Activated T-cell treated with anti-CD3 and anti-CD28 coated beads, Interleukin-2, amount 50 U/mL, for 24 hours (primary cell): ENCODE measurements at places on chromosomes 3 and 15.

DNA sequence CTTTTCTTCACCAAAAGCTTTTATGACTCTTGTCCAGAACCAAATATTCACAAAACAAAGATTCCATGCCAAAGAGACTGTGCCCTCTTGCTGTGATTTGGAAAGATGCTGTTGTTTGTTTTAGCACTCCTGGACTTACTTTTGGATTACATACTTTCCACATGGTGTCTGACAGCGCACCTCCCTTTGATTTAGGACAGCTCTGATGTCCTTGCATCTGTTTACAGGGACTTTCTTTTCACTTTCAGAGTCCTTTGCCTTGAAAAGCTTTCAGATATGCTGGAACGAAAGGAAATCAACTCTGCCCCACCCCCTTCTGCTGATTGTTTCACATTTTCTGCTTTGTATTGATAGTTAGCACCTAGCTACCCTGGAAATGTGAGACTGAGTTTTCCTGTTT lies 133.0 kb upstream of the NR2E3 start:
- H3K4me3 ChIP-seq = no peak overlapping the region
- H3K36me3 ChIP-seq = no peaks in the 10 kb centered on the region
- no peak for DNase-seq
- H3K4me1 ChIP-seq = peaks cover 17% of the 10 kb centered on the region

- no peaks in the 10 kb centered on the region for H3K4me1 ChIP-seq
- H3K36me3 ChIP-seq = no peaks in the 10 kb centered on the region
- DNase-seq = no peak
- H3K4me3 ChIP-seq = no peak overlapping the region
Measured at GRCh38 chr3:168047190-168047795, 48.4 kb downstream of the GOLIM4 start.

DNA sequence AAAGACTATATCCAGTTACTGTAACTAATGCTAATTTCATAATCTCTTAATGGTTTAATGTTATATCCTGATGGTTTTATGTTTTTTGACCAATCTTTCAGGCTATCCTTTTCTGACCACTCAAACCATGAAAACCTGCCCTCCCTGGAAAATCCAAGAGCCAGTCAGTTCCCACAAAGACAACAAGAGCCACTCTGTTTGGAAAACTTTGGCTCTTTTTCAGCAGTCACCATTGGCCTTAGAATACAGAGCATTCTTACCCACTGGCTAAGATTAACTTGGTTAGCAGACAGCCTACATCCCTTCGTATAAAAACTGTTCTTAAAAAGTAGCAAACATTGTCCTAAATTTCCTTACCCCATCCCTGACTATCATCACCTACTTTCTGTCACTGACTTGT lies 32.9 kb downstream of the ALCAM start:
- no peaks in the 10 kb centered on the region for H3K4me1 ChIP-seq
- no peak overlapping the region for H3K4me3 ChIP-seq
- no peak overlapping the region for H3K27ac ChIP-seq
- H3K27me3 ChIP-seq = peaks cover 7% of the 10 kb centered on the region

DNA sequence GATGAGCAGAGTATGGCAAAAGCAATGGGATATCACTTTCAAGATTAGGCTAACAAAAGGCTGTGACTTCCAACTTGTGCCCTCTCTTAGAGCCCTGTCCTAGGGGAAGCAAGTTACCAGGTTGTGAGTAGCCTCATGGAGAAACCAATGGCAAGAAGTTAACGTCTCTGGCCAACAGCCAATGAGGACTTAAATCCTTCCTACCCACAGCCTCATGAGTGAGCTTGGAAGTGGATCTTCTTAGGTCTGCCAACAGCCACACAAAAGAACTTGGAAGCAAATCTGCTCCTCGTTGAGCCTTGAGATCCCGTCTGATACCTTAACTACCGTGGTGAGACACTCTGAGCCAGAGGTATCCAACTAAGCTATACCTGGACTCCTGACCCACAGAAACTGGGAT lies 5.7 kb downstream of the NME9 start:
- H3K4me3 ChIP-seq = no peak overlapping the region
- DNase-seq = no peak
- peaks cover 43% of the 10 kb centered on the region for H3K4me1 ChIP-seq
- H3K27ac ChIP-seq = no peak overlapping the region
- no peaks in the 10 kb centered on the region for H3K27me3 ChIP-seq

DNA sequence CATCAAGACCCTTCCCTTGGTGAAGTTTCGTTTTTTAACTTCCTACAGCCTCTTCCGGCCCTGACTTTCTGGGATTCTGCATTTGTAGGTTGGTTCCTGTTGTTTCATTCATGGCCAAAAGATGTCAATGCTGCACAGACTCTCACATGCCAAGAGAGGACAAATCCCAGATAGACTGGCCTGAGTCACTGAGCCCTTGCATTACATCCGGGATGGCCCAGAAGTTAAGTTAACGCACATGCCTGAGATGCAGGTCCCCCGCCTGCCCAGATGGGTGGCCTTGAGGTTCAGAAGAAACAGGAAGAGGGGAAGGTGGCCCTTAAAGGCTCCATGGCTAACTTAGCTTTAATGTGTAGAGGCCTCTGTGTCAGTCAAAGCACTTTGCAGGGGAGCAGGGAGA lies 51.6 kb upstream of the SRGAP3 start:
- DNase-seq = no peak
- H3K27ac ChIP-seq = no peak overlapping the region
- H3K4me3 ChIP-seq = no peak overlapping the region
- peaks cover 20% of the 10 kb centered on the region for H3K27me3 ChIP-seq
- no peaks in the 10 kb centered on the region for H3K36me3 ChIP-seq

DNA sequence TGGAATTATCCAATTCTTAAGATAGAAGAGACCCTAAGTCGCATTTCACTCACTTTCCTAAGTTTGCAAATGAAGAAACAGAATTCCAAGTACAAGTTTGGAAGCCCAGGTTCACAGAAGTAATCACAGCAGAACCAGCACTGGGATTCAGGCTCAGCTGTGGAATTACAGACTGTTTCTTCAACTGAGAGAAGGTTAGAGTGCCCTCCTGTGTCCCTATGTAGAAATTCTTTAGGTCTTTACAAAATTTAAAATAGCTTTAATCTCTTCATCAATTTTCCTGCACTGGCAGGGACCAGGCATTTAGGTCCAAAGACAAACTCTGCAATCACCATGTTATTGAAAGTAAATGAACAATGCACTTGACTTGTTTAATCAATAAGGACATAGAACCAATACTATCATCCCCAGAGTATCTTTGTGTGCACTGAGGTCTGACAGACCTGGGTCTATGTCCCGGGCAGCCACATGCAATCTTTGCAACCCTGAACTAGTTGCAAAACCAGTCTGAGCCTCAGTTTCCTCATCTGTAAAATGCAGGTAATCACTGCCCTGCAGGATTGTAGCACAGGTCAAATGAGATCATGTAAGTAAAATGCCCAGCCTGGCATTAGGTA lies 96.3 kb upstream of the ZBED2 start:
- peaks cover 2% of the 10 kb centered on the region for H3K36me3 ChIP-seq
- H3K27ac ChIP-seq = no peak overlapping the region
- DNase-seq = no peak
- H3K27me3 ChIP-seq = no peaks in the 10 kb centered on the region

- H3K4me3 ChIP-seq = no peak overlapping the region
- peaks cover 19% of the 10 kb centered on the region for H3K4me1 ChIP-seq
- peaks cover under 1% of the 10 kb centered on the region for H3K36me3 ChIP-seq
- no peak overlapping the region for H3K27ac ChIP-seq
- no peaks in the 10 kb centered on the region for H3K27me3 ChIP-seq
Measured at GRCh38 chr3:128872282-128872681, 7.1 kb upstream of the ACAD9 start.

DNA sequence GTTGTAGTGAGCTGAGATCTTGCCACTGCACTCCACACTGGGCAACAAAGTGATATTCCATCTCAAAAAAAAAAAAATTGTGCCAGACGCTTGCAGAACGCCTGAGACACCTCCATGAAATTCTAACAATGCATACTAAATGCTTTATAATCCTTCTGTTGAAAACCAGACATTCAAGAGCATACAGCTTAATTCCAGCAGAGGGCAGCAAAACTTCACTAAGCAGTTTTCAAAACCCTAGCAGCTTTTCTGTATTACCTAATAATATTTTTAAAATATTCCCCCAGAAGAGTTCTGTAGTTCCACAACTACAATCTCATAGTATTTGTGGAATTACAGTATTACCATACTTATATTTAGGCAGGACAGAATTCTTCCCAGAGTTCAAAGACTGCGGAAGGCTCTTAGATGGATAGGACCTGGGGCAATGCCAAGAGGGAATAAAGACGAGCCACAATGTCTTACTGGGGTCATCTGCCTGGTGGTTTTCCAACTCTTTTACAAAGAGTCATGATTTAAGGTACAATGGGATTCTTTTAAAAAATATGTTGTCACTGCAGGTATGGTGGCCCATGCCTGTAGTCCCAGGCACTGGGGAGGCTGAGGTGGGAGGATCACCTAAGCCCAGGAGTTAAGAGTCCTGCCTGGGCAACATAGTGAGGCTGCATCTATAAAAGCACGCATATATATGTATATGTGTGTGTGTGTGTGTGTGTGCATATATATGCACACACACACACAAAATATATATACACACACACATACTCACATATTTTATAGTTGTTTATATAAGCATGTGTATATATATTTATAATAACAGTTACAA lies 19.6 kb upstream of the TASOR start:
- no peak for DNase-seq
- H3K27ac ChIP-seq = no peak overlapping the region
- no peak overlapping the region for H3K4me3 ChIP-seq
- H3K36me3 ChIP-seq = no peaks in the 10 kb centered on the region
- H3K4me1 ChIP-seq = peaks cover 20% of the 10 kb centered on the region

GRCh38 chr15:58671186-58671585 lies 78.3 kb downstream of the ADAM10 start:
- no peak overlapping the region for H3K27ac ChIP-seq
- no peaks in the 10 kb centered on the region for H3K27me3 ChIP-seq
- no peak for DNase-seq
- peaks cover 8% of the 10 kb centered on the region for H3K4me1 ChIP-seq
- H3K36me3 ChIP-seq = peaks cover 34% of the 10 kb centered on the region

- no peaks in the 10 kb centered on the region for H3K27me3 ChIP-seq
- no peaks in the 10 kb centered on the region for H3K36me3 ChIP-seq
- H3K27ac ChIP-seq = no peak overlapping the region
- DNase-seq = peak; percentile 65
- H3K4me1 ChIP-seq = no peaks in the 10 kb centered on the region
Measured at GRCh38 chr3:8987645-8988383, 24.5 kb upstream of the RAD18 start.

GRCh38 chr3:106018929-106019550 lies 150.2 kb upstream of the CBLB start:
- DNase-seq = no peak
- no peaks in the 10 kb centered on the region for H3K36me3 ChIP-seq
- H3K27ac ChIP-seq = no peak overlapping the region
- H3K4me1 ChIP-seq = peaks cover 23% of the 10 kb centered on the region

GRCh38 chr3:11307830-11308432 lies 35.7 kb downstream of the ATG7 start:
- H3K4me3 ChIP-seq = no peak overlapping the region
- H3K27ac ChIP-seq = no peak overlapping the region
- H3K27me3 ChIP-seq = no peaks in the 10 kb centered on the region
- H3K4me1 ChIP-seq = peaks cover 33% of the 10 kb centered on the region

GRCh38 chr3:156424758-156425157 lies 130.2 kb downstream of the SSR3 start:
- no peaks in the 10 kb centered on the region for H3K36me3 ChIP-seq
- no peak overlapping the region for H3K4me3 ChIP-seq
- H3K4me1 ChIP-seq = no peaks in the 10 kb centered on the region
- DNase-seq = no peak

DNA sequence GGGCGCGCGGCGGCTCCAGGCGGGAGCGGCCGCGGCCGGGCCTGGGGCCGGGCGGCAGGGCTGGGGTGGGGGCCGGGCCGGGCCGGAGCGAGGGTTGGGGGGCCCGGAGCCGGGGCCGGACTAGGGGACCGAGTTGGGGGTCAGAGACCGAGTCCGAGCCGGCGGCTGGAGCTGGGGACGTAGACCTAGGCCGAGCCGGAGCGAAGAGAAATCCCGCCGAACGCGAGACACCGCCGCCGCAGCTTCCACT lies 37.3 kb downstream of the HMCES start:
- peaks cover 32% of the 10 kb centered on the region for H3K4me1 ChIP-seq
- peak overlapping the region; percentile 88 for H3K27ac ChIP-seq
- H3K27me3 ChIP-seq = no peaks in the 10 kb centered on the region
- peaks cover 6% of the 10 kb centered on the region for H3K36me3 ChIP-seq
- no peak for DNase-seq

- DNase-seq = no peak
- H3K27me3 ChIP-seq = peaks cover 7% of the 10 kb centered on the region
- H3K4me1 ChIP-seq = peaks cover 5% of the 10 kb centered on the region
- H3K4me3 ChIP-seq = no peak overlapping the region
- H3K27ac ChIP-seq = no peak overlapping the region
Measured at GRCh38 chr3:161084277-161084676, 20.9 kb downstream of the B3GALNT1 start.

DNA sequence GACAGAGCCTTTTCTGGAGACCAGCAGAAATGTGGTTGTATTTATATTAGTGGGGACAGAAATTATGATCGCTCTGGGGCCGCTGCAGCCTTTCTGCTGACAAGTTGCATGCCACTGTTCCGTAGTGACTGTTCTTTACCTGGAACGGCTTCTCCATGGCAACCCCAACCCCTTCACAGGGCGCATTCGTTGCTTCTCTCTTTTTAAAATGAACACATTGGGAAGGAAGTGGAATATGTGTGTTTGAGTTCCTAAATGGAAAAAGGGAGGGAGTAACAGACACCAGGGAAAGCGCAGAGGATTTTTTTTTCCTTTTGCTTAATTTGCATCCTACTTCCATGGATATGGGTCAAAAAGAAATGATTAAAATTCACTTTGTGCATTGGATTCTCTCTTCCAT lies 482.0 kb upstream of the SUCLG2 start:
- no peak overlapping the region for H3K4me3 ChIP-seq
- DNase-seq = no peak
- H3K27ac ChIP-seq = no peak overlapping the region
- H3K36me3 ChIP-seq = peaks cover 6% of the 10 kb centered on the region
- peaks cover 6% of the 10 kb centered on the region for H3K4me1 ChIP-seq
- H3K27me3 ChIP-seq = no peaks in the 10 kb centered on the region

DNA sequence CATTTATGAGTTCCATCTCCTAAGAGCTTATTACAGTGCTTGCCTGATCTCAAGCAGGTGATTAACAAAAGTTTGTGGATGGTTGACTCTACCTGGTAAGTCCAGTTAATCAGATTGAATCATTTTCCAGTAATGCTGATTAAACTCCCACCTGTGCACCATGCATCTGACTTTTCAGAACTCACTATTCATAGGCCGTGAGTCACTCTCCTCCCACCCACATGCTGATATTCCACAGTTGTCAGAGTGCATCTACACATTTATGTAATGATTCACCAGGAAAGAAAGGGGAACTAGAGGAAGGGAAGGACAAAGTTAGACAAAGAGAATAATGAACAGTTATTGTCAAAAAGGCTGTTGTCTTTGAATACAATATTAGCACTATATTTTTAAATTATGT lies 106.2 kb upstream of the UBE3A start:
- no peaks in the 10 kb centered on the region for H3K36me3 ChIP-seq
- H3K4me1 ChIP-seq = peaks cover 3% of the 10 kb centered on the region
- DNase-seq = no peak
- no peak overlapping the region for H3K4me3 ChIP-seq
- H3K27me3 ChIP-seq = no peaks in the 10 kb centered on the region

DNA sequence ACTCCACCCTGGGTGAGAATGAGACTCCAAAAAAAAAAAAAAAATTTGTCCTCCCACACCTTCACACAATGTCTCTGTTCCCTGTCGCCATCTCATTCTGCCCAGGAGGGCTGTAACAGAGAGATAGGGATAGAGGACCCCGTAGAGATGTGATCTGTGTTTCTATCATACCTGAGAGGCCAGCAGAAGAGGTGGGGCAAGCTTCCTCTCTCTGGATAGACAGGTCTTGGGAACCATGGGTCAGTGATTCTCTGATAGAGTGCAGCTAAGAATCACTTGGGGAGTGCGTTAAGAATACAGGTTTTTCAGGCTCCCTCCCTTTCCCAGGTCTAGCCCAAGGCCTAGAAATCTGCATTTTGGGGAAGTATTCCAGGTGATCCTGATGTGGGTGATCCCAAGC lies 8.3 kb downstream of the CA12 start:
- H3K27ac ChIP-seq = no peak overlapping the region
- H3K36me3 ChIP-seq = no peaks in the 10 kb centered on the region
- peaks cover 18% of the 10 kb centered on the region for H3K27me3 ChIP-seq
